ENCODE measurements at places on chromosomes 16 and 17.

GRCh38 chr16:15792563-15792971, 64.3 kb downstream of the MYH11 start:
- no peak for DNase-seq

- peak; percentile 99 for DNase-seq
Observed at GRCh38 chr16:352547-353403, at the start of gene AXIN1. AXIN1 (minus strand) TSS chr16:352723; CDS start chr16:347025, 5,698 bp downstream.

GRCh38 chr17:58965221-58965620, 141.5 kb downstream of the TRIM37 start:
- DNase-seq: no peak

DNA sequence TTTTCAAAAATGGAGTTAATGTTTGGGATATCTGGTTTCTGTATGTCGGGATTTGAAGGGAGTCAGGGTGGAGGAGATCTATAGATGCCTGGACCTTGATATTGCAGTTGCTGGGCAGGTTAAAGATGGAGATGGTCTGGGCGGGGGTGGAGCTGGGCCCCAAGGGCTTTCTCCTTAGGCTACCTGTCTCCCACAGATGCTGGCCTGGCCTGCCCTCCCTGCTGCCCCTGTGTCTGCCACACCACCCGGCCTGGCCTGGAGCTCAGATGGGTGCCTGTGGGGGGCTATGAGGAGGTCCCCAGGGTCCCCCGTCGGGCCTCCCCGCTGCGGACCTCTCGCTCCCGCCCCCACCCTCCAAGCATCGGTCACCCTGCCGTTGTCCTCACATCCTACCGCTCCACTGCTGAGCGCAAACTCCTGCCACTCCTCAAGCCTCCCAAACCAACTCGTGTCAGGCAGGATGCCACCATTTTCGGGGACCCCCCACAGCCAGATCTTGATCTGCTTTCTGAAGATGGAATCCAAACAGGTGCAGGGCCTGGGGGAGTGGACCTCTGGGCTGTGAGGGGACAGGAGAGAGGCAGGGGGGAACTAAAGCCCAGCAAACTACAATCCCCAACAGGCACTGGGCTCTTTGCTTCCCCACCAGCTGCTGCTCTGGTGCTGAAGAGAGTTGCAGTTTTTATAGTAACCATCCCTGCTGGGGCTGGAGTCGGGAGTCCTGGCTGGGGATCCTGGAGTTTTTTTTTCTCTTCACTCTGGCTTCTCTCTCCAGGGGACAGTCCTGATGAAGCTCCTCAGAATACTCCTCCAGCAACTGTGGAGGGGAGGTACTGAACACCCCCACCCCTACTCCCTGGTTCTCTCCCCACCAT, 2.9 kb downstream of the ARHGEF15 start:
- DNase-seq: no peak

GRCh38 chr17:79956853-79957252, 78.8 kb downstream of the TBC1D16 start:
- no peak for DNase-seq

DNA sequence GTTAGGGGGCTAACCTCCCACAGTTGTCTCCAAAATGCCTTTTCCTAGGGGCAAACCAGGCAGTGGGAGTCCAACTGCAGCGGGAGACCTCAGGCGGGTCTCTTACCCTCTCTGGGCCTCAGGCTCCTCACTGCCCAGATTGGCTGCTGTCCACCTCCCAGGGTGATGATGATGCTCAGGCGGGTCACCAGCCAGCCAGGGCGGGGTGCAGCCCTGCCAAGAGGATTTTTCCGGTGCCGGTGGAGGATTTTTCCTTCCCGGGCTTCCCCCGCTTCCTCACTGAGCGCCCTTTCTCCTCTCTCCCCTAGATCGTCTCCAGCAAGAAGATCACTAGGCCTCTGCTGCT, 22.8 kb downstream of the CPNE2 start:
- no peak for DNase-seq

GRCh38 chr16:86199182-86199581, 300.2 kb downstream of the IRF8 start:
- DNase-seq: no peak

DNA sequence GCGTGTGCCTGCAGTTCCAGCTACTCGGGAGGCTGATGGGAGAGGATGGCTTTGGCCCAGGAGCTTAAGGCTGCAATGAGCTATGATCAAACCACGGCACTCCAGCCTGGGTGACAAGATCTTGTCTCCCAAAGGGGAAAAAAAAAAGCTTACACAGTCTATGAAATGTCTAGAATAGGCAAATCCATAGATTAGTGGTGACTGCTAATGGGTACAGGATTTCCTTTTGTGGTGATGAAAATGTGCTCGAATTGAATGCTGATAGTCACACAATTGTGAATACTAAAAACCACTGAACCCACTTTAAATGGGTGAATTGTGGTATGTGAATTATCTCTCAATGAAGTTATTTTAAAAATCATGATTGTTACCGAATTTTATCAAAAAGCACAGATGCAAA, 14.9 kb downstream of the USP7 start:
- no peak for DNase-seq

GRCh38 chr17:1890758-1891450, 61.1 kb downstream of the RPA1 start:
- no peak for DNase-seq

DNA sequence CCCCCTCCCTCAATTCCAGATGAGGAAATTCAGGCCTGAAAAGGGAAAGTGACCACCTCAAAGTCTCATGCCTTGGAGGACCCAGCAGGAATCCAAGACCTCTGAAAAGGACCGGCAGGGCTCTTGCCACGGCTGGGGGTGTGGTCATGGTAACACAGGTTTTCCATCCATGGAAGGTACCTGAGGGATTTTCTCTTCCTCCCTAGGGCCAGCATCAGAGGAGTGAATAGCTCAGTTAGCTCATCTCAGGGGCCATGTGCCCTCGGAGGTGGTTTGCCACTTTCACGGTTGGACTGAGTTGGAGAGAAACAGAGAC, 1.3 kb downstream of the CIITA start:
- no peak for DNase-seq

DNA sequence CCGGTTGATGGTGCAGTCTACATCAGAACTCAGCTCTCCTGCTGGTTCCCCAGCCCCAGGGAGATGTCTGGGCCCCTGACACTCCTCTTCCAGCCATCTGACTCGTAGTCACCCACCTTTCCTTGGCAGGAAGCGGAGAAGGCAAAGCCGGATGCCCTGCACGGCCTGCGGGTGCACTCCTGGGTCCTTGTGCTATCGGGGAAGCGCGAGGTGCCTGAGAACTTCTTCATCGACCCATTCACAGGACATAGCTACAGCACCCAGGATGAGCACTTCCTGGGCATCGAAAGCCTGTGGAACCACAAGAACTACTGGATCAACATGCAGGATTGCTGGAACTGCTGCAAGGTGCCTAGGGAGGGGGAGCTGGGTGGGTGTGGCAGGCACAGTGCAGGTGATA, 12.7 kb downstream of the DRC7 start:
- DNase-seq: no peak

GRCh38 chr16:47395733-47396498, 64.9 kb downstream of the ITFG1 start:
- DNase-seq: no peak

- no peak for DNase-seq
Observed at GRCh38 chr16:84840687-84841627, 21.2 kb downstream of the CRISPLD2 start.

DNA sequence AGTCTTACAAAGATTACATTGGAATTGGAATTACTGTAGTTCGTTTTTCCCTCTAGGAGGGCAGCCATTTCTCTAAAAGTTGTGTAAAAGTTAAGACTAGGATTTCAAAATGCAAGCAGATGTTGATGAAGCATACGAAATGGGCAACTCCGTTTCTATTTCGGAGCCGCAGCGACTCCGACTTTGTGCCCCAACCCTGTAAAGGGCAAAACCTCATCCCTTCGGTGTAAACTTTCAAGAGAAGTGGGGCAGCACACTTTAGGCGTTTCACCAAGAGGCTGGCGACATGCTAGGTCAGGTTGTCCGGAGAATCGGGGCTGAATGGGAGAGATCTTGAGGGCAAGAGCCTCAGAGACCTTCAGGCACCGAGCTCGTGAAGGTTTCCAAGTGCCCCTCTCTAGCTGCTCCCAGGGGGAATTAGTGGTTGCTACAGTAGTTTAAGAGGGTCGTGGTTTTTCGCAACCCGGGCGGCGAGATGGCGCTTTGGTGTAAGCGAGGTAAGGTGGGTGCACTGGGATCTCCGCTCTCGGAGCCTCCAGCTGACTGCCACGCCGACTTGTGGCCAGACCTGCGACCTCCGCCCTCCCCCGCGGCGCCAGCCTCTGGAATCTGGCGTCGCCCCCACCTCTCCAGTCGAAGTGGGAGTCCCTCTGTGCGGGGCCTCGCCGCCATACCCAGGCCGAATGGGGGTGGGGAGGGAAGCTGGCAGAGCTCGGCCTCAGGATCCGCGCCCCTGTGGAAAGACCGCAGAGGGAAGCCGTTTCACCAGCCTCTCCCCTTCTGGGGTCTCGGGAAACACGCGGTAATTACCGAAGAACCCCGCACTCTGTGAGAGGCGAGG, 1.0 kb upstream of the HEXIM2 start:
- no peak for DNase-seq

- no peak for DNase-seq
Observed at GRCh38 chr16:84253173-84253572, 13.4 kb upstream of the KCNG4 start.

DNA sequence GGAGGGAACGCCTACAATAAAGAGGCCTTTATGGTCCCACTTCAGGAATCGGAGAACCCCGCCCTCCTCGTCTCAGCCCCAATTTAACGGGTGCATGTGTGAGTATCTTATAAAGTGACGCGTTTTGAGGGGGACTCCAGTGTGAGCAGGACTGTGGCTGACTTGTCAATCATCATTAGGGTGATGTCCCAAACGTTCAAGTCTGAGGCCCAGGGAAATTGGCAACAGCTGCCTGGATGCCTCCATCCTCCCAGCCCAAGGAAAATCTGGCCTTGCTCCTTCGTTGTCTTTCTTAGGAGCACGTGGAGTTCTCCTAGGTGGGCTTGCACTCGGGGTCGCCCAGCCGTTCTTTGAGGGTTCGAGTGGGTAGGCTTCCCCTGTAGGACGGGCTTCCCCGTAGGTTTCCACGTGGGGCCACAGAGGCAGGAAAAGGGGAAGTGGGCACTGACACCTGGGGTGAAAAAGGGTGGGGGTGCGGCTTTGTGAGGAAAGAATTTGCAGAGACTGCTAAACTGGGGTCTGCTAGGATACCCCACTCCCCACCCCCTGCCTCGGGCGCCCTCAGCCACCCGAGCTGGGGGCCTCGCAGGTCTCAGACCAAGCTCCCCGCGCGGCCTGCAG, 561 bp upstream of the HERPUD1 start:
- peak; percentile 73 for DNase-seq

- peak; percentile 81 for DNase-seq
Observed at GRCh38 chr16:85755929-85756768, 5.3 kb upstream of the C16orf74 start.

DNA sequence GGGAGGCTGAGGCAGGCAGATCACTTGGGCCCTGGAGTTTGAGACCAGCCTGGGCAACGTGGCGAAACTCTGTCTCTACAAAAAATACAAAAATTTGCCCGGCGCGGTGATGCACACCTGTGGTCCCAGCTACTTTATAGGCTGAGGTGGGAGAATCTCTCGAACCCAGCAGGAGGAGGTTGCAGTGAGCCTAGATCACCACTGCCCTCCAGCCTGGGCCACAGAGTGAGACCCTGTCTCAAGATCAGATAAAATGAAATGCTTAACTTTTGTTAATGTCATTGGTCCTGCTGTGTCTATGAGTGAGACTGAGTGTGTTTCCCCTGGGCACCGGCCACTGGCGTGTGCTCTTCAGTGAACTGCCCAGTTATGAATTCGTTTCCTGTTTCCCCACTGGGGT, 10.5 kb downstream of the FAM234A start:
- DNase-seq: no peak

DNA sequence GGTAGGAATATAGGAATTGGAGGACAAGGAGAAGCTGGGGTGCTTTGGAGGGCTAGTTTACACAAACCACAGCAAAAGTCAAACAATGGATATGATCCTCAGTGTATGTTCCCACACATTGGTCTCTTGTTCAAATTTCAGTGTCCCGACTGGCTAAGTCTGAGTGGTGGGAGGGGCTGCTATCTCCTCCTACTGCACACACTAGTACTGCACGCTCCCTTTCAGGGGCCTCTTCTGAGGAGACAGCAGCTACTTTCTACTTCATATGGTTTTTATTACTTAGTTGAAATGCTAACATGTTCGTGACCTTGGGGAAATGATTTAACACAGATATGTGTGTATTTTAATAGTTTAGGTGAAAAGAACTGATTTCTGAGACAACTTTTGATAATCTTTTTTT, 18.8 kb upstream of the KRT10 start:
- no peak for DNase-seq

DNA sequence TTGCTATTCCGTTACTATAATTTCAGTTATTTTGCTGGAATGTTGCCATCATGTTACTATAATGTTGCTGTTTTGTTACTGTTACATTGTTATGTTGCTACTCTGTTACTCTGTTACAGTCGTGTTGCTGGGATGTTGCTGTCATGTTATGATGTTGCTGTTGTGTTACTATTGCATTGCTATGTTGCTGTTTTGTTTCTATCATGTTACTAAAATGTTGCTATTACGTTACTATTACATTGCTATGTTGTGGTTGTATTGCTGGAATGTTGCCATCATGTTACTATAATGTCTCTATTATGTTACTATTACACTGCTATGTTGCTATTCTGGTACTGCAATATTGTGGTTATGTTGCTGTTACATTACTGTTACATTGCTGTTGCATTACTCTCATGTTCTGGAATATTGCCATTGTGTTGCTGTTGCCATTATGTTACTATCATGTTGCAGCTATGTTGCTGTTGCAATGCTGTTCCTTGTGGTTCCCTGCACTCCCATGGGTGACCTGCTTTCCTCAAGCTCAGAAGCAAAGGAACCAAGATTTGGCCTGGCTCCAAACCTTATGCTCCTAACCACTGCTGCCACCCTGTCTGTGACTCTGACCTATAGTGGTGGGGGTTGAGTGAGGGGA, 64.4 kb downstream of the ABCC6 start:
- no peak for DNase-seq

- DNase-seq: no peak
Observed at GRCh38 chr16:80525420-80525819, 15.4 kb upstream of the DYNLRB2 start.

DNA sequence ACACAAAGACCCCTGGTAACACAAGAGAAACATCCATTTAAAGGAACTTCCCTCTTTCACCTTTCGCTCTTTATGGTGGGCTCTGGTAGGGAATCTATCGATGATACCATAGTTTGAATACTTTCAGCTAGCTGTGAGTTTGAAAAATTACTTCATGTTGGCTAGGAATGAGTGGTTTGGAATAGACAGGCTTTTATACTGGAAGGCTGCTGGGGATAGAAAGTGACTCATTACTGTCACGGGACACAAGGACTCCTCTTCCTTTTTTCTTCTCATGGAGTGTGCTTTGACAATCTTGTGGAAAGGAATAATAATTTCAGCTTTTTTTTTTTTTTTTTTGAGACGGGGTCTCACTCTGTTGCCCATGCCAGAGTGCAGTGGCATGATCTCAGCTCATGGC, 76.9 kb downstream of the CYB561 start:
- no peak for DNase-seq

- no peak for DNase-seq
Observed at GRCh38 chr17:80529904-80530292, 14.7 kb upstream of the RPTOR start.
